ENCODE measurements at places on chromosomes 6 and 20.

GRCh38 chr6:79984261-79984660, 20.2 kb upstream of the TTK start:
- no peak for DNase-seq

DNA sequence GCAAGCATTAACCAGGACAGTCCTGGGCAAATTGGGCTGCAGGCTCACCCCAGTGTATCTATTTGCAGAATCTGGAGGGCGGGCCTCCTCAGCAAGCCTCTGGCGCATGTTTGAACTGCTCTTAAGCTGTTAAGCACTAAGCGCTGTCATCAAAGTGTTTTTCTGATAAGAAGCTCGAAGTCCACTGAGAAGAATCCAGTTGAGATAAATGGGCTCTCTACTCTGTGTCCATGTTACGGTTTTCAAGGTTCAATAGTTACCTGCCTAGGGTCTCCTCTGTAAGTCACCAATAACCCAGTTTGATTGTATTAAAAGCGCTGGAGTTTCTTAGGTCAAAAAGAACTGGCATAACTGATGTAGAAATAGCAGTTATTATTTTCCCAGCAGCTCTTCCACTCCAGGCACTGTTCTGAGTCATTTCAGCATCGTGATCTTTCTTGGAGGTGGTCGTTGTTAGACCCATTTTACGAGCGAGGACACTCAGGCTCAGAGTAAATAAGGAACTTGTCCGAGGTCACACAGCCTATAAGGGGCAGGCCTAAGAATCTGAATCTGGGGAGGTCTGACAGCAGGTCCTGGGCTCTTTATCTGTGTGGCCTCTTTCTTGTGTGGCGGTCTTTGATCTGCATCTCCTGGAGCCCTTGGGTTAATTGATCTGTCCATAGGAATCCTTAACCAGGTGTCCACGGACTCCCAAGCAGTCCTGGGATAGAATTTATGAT, 207.4 kb upstream of the ZNF217 start:
- DNase-seq, result no peak

DNA sequence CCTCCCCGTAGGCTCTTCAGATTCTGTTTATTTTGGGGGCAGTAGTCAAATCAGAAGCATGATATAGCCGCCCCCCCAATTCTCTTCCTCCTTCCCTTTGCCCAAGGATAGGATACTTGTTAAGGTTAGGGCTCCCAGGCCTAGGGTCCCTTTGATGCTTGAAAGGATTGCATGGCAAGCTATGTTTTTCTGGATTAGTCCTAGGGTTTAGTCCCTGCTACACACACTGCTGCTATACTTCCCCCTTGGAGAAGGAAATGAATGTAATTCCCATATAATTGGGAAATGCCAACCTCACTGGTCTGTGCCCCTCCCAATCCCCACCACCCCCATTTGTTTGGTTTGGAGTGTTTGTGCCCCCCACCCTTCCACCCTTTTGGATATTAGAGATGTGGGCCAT, 62.8 kb downstream of the ZFAND3 start:
- no peak for DNase-seq

- DNase-seq, result no peak
These were observed 250.4 kb downstream of the C6orf118 start for GRCh38 chr6:165059032-165059431.

DNA sequence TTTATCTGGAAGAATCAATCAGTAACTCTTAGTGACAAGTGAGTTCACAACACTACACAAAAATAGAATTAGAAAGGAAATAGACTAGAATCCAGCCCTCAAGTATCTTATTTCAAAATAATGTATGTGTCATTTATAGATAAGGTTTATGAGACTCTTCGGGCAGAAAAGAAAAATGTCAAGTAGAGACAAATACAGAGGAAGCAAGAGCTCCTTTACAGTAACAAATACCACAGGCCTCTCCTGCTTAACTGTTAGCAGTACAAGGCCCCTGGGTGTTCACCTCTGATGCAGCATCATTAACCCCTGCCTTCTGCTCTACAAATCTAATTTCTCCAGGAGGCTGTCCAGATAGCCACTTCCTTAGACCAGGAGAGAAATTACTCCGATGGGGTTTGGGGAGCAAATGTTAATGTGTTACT, 76.7 kb downstream of the UBE3D start:
- no peak for DNase-seq

DNA sequence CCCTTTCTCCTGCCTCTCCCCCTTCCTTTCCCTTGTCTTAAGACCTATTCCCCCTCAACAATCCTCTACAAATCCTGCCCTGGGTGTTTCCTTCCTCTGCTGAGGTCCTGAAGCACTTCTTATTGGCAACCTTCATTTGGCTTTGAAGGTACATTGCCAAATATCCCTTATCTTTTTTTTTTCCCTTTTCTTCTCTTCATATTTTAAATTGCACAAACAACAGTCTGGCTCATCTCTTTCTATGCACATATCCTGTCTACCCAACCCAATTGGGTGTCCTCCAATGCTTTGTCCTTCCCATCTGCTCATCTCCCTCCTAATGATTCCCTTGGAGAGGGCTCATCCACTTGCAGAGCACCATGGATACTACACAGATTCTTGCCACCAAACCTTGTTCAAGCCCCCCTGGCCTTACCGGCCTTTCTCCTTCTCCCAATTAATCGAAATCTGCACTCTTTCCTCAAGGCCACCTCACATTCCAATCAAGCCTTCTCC, 537.9 kb upstream of the JARID2 start:
- DNase-seq, result no peak

DNA sequence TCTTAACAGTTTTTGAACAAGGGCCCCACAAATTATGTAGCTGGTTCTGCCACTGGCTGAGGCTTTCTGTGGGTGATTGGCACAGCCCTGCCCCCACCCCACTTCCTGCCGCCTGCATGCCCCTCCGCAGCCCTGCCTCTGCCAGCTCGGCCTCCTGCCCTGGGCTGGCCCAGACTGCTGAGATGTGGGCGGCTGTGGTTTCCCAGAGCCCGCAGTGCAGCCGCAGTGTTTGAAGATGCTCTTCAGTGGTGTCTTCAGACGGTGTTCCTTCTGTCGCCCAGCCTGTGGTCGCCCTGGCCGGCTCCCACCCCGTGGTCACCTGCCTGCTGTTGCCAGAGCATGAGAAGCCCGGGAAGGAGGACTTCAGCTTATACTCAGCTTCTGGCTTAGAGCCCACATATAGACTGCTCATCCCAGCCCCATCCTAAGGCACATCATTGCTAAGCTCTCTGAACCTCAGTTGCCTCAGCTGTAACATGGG, 154.3 kb downstream of the VEGFA start:
- no peak for DNase-seq

- DNase-seq, result no peak
These were observed 32.1 kb downstream of the KIAA1755 start for GRCh38 chr20:38228436-38228835.

- DNase-seq, result peak; percentile 36
These were observed 380.9 kb upstream of the RGS17 start for GRCh38 chr6:153511896-153512496.

DNA sequence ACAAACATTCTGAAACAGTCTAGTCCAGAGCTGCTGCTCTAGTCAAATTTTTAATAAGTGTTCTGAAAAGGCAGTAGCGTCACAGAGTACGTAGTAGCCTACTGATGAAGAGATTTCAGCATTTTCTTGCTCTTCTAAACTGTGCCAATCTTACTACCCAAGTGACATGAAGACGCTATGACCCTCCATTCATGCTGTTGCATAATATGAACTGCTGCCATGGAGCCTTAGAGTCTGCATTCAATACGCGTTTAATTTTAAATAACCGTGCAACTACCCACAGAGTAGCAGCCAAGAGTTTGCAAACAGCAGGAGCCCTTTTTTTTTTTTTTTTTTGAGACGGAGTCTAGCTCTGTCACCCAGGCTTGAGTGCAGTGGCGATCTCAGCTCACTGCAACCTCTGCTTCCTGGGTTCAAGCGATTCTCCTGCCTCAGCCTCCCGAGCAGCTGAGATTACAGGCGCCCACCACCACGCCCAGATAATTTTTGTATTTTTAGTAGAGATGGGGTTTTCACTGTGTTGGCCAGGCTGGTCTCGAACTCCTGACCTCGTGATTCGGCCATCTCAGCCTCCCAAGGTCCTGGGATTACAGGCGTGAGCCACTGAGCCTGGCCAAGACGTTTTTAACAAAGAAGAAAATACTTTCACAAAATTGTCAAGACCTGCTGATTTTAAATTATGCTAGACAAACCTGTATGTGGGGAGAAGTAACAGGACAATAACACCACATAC, 44.3 kb downstream of the EZR start:
- DNase-seq, result no peak

DNA sequence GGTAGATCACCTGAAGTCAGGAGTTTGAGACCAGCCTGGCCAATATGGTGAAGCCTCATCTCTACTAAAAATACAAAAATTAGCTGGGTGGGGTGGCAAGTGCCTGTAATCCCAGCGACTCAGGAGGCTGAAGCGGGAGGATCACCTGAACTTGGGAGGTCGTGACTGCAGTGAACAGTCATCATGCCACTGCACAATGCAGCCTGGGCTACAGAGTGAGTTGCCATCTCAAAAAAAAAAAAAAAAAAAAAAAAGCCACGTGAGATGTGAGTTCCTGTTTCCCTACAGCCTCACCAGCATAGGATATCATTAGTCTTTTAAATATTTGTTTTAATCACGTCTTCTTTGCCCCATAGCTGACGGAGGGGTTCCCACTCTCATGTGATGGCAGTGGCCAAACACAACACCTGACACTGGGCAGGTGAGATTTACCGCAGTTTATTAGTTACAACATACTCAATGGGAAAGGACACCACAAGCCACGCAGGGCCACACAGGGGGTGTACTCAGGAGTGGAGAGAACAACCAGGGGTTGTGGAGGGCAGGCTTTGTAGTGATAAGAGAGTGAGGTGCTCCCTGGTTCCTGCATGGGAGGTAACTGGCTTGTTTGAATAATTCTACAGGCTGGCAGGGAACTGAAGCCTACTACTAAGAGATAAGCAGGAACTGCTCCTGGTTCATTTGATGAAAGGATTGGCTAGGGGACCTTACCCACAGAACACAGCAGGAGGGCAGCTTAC, 4.6 kb upstream of the LZTS3 start:
- no peak for DNase-seq

GRCh38 chr6:56806368-56806767, 148.5 kb upstream of the BEND6 start:
- no peak for DNase-seq

DNA sequence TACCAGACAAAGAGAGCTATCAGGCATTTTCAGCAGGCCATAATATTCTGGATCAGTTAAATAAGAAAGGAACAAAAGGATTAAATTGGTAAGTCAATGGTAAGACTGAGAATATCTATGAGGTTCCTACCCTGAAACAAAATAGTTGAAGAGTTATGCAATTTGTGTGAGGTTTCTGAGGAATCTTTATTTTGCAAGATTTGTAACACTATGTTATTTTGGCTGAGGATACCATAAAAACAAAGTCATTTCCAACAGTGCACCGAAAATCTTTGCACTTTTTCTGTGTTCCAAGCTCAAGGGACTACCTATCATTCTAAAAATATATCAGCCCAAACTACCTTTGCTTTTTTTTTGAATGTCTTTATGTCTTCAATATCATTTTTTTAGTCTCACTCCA, 383.3 kb upstream of the CITED2 start:
- no peak for DNase-seq

- DNase-seq, result peak; percentile 4
These were observed 47.8 kb downstream of the PLCG1 start for GRCh38 chr20:41185013-41185757.

DNA sequence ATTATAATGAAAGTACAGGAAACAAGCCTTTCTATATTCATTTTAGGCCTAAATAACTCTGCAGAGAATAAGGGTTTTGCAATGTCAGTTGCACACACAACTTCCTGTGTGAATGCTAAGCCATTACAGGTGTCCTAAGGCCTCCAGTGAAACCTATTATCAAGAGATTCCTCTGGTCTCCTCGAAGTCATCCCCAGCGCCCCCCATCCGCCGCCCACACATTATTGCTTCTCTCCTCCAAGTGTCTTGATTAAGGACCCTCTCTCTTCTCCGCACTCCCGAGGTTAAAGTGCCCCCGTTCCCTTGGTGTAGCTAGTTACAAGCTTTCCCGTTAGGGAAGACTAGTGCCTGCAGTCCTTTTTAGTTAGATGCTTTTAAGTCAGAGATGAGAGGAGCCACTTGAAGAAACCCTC, 1.3 kb downstream of the HIVEP2 start:
- peak; percentile 10 for DNase-seq

- DNase-seq, result no peak
These were observed 173.9 kb upstream of the TFAP2D start for GRCh38 chr6:50539447-50539846.

DNA sequence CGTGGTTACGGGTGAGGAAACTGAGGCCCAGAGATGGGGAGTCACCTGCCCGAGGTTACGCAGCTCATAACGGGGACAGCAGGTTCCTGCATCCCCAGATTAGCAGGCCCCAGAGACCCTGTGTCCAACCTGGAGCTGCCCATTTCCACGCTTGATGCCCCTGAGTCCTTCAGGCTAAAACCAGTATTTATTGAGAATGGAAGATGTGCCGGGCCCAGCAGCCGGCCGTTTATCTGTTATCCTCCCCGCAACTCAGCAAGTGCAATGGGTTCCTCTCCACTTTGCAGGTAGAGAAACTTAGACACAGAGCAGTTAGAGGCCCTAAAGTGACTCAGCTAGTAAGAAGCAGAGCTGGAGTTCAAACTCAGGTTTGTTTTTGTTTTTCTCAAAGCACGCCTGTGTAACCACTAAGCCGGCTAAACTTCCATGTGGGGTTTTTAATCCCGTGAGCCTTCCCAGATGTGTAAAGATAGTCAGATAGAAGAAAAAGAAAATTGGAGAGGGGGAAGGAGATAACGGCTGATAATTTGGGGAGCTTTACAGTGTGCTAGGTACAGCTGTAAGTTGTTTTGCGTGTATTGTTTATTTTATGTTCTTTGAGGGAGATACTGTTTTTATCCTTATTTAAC, 775 bp downstream of the PFDN4 start:
- DNase-seq, result no peak

- no peak for DNase-seq
These were observed 38.4 kb downstream of the RREB1 start for GRCh38 chr6:7145885-7146828.

- no peak for DNase-seq
These were observed 36.0 kb downstream of the SYNJ2 start for GRCh38 chr6:158017621-158018040.

DNA sequence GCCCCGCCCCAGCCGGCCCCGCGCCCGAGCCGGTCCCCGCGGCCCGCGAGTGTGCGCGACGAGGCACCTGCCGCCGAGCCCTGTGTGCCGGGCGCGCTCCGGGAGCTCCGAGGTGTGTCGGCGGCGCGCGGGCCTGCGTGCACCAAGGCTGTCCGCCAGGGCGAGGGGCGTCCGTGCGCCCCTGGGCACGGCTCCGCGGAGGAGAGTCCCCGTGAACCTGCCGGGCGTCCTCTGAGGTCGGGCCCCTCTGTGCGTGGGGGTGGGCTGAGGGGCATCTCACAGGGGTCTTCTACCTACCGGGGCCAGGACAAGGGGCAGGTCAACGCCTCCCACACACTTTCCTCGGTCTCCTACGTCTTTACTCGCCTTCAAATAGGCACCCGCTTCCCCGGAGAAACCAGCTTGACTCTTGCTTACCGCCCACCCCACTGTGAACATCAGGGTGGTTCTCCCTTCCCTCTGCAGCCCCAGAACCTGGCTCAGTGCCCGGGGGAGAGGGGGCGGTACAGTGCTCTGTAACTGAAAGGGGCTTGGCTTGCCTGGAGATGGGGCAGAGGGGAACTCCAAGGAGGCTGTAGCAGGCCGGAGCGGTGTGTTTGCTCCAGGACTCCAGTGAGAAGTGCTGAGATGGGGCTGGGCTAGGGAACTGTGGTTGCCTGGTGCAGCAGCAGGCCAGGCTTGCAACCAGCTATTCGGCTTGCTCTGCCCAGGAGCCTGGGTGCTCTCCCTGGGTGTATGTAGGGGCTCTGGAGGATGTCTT, at the start of gene SAMD10:
TSS of gene SAMD10 (minus strand) at position 86 of the 760 bp plus-strand sequence. CDS start 175 bp downstream, outside the sequence.
- peak; percentile 66 for DNase-seq

- DNase-seq, result no peak
These were observed 87.8 kb upstream of the HS3ST5 start for GRCh38 chr6:114430534-114431124.

All from endothelial cell (in vitro differentiated cells).